ENCODE measurements at places on chromosomes 6 and 20. TPM values are rescaled to one million over a fixed set of nuclear protein-coding genes. Genes with fewer than 3 reads are reported as not detected.

DNA sequence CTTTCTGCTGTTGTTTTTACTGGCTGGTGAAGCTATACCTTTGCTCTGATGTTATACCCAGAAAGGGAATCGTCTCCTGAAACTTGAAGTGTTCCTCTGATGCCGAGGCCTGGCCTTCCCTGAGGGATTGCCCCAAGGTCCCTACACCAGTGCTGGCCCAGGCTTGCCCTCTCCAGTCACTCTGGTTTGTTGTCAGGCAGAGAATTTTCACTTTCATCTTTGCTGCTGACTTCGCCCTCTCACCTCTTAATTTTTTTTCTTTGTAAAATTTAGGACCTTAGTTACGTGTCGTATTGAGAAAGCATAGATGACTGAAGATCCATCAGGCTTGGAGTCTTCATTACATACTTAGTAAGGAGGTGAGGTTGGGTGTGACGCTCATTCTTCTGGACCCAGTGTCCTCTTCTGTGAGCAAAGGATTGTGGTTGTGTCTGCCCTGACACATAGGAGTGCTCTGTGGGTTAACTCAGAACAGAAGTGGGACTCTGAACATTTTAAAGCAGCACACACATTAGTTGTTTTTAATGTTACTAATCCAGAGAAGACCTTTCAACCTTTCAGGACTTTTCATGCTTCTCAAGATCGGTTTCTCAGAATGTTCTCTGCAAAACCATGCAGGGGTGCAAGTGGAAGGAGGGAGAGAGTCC lies 45.4 kb downstream of the TULP4 start:
- no peak for DNase-seq

DNA sequence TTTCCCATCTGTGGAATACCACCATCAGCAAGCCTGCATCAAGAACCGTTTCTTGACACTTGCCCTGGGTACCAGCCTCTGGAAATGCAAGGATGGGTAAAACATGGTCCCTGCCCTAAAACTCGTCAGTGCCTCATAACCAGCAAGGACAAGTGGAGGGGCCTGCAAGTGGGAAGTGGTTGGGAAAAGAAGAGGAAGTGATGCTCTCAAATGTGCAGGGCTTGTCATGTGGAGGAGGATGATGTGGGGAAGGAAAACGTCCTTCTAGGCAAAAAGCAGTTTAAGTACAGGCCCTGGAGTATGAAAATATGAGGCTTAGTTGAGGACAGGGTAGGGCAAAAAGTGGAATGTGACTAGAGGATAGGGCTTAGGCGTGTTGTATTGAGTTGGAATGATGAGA lies 19.0 kb downstream of the RREB1 start:
- DNase-seq: no peak

DNA sequence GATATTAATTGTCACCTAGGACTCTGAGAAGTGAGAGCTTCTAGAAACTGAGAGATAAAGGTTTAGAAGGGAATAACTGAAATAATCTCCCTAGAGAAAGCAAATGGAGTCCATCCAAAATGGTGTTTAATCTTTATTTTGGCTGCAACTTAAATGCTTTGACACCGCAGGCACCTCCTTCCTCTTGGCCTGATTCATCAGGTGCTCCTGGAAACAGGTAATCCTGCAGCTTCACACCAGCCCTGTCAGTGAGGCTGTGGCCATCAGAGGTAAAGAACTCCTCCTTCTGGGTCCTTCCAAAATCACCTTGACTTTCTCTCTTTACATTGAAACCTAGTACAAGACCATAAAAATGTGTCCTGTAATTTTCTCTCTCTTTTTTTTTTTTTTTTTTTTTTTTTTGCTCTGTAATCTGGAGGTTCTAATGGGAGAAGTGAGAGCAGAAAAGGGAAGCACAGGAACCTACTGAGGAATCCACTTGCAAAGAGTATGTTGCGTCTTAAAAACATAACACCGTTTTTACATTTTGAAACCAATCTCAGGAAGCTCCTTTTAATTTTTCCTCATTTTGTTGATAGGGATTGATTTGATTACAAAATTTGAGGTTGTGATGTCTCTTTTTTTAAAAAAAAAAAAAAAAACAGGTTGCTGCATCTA lies 124.2 kb downstream of the LRRC1 start:
- DNase-seq: no peak

DNA sequence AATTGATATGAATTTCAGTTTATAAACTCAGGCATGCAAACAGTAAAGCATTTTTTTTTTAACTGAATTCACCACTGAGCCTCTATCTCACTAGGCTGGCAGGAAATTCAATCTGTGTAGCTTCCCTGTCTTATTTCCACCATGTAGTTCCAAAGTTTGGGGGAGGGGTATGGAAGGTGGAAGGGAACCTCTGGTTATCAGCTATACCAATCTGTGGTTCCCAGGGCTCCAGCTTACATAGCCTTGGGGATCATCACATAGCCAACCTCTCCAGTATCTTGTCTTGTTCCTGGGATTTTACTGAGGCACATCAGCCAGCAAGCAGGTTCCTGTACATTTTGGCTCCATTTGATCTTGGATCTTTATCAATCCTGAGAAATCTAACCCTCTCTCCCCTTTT lies 15.6 kb downstream of the RAD21L1 start:
- DNase-seq: no peak

GRCh38 chr20:21338291-21338690 lies 35.2 kb downstream of the XRN2 start:
- no peak for DNase-seq

GRCh38 chr6:130890521-130890971 lies 63.3 kb downstream of the SMLR1 start:
- DNase-seq: peak; percentile 16

DNA sequence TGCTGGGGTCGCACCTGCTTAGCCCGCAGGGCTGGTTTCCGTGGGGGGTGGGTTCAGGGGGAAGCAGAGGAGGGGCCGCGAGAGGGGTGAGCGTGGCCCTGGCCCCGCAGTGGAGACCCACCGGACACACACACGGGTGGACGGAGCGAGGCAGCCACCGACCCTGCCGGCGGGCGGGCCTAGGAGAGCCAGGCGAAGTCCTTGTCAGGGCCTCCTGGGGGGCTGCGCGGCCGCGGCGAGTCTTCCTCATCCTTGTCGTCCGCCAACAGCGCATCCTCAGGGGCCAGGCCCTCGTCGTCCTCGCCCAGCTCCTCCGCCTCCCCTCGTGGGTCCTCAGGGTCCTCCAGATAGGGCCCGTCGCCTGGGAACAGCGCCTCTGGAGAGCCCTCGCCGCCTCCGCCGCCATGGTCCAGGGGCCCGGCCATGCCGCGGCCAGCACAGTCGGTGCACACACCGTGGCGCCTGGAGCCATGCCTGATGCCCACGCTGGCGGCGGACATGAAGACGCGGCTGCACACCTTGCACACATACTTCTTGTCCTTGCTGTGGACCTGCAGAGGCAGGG lies 7.3 kb downstream of the SLC2A4RG start:
- DNase-seq: no peak

GRCh38 chr6:84082689-84083265 lies 49.2 kb downstream of the MRAP2 start:
- DNase-seq: no peak

DNA sequence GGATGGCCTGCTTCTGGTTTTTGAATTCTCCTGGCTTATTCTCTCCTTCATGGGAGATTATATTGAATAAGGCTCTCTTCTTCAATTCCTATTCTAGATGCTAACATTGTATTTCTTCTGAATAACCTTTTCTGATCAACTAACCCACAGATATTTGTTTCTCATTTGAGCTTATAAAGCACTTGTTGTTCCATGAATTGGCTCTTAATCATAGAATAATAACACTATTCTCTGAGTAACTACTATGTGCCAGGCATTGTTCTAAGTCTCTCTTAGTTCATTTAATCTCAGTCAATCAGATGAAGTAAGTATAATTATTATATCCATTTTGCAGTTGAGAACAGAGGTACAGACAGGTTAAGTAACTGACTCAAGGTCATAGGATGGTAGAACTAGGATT lies 136.3 kb upstream of the MLIP start:
- no peak for DNase-seq

DNA sequence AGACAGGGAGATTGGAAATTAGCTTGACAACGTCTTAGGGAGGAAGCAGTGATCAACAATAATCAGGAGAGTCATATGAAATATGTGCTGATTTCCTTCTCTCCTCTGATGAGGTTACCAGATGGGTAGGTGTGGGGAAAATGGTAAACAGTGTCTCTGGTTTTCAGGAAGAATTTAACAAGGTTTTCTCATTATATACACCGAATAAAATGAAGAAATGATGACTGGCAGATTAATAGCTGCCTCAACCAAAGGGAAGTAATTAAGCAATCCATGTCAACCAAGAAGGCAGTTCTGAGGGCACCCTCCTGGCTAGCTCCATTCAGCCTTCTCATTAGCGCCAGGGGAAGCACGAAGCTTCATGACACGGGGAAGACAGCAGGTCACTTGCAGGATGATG lies 12.7 kb upstream of the RAMACL start:
- DNase-seq: no peak

- no peak for DNase-seq
These were observed 28.4 kb upstream of the BAG2 start for GRCh38 chr6:57143690-57144089.

DNA sequence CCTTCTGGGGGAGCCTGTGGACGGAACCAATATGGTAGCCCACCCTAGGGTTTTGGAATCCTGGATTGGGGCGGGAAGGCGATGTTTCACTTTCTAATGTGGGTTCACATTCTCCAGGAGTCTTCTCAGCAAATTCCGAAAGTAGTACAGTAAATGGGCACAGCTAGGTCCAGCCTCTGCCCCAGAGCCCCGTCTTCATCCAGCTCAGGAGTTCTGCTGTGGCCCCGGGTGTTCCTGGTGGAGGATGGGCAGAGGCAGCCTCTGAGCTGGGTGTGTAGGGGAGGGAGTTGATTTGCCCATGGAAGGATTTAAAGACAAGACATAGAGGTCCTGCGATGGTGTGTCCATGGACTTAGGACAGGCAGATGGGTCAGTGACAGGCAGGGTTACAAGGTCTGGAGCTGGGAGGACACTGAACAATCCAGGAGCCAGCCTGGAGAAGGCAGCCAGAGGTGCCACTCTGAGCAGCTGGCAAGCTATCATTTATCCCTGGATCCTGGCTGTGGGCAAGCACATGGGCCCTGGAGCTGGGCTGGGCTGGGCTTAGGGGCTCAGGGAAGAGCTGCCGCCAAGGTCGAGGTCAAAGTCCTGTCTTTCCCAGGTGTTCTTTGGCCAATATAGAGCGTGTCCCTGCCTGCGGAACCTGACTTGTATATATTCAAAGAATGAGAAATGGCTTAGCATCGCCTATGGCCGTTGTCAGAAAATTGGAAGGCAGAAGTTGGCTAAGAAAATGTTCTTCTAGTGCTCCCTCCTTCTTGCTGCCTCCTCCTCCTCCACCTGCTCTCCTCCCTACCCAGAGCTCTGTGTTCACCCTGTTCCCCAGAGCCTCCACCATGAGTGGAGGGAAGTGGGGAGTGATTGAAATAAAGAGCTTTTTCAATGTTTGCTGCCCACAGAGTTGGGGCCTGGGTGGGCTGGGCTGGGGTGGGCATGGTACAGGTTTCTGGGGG lies 6.7 kb downstream of the CLPSL1 start:
- no peak for DNase-seq

- peak; percentile 78 for DNase-seq
These were observed 271.4 kb upstream of the MAN1A1 start for GRCh38 chr6:119620846-119621555.

DNA sequence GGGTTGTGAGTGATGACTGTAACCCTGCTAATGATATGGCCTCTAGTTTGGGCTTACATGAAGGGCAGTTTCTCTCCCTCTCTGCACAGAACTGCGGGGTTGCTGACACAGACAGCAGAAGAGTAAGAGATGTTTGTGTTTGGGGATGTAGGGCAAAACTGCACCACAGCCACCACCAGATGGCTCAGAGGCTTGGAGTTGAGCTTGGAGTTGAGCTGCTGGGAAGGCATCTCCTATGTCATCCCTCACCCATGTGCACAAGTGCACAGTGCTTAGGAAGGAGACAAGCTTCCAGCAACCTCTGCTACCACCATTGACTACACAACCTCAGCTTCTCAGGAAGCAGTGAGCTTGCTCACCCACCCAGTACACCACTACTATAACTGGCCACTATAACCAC lies 303.9 kb upstream of the DEFB112 start:
- DNase-seq: no peak

- DNase-seq: no peak
These were observed 223.1 kb downstream of the NRN1 start for GRCh38 chr6:5783584-5784089.

- DNase-seq: no peak
These were observed 631.1 kb downstream of the COL12A1 start for GRCh38 chr6:74574794-74575193.

GRCh38 chr6:3722785-3723184 lies 28.7 kb downstream of the PXDC1 start:
- DNase-seq: no peak

- no peak for DNase-seq
These were observed 116.1 kb upstream of the CCN2 start for GRCh38 chr6:132067286-132067685.

DNA sequence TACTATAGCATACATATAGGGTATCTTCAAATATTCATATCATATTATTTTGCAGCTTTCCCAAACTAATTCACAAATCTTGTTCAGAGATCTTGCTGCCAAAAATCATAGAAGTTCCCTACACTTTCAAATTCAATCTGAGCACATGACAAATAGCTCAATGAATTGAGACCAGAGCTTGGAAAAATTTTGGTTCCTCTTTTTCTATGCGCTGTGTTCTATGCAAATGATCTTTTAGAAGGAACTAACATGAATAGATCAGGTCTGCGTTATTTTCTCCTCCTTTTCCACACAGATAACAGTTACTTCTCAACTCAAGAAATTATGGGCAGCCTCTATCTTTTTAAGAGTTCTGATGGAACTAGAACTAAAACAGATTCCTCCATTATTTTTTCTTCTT lies 316.3 kb downstream of the ARHGAP18 start:
- no peak for DNase-seq

- no peak for DNase-seq
These were observed 271.0 kb downstream of the ZNF217 start for GRCh38 chr20:53322651-53323050.

- DNase-seq: no peak
These were observed 19.3 kb upstream of the ZNF831 start for GRCh38 chr20:59144179-59144830.

- DNase-seq: no peak
These were observed 11.3 kb downstream of the GRIK2 start for GRCh38 chr6:101404775-101405174.

DEFB124 gene
- total RNA-seq: not detected

ZFP64 gene
- 9.1 TPM for total RNA-seq

LST1 gene
- not detected for total RNA-seq

RBM39 gene
- 242 TPM for total RNA-seq

HLA-DQB2 gene
- not detected for total RNA-seq

XKR7 gene
- not detected for total RNA-seq

ADGRF1 gene
- not detected for total RNA-seq

GSTA2 gene
- not detected for total RNA-seq

VPS16 gene
- 31.3 TPM for total RNA-seq

TTBK1 gene
- total RNA-seq: not detected

COL20A1 gene
- 0.05 TPM for total RNA-seq

ECHDC1 gene
- 81.7 TPM for total RNA-seq

SLC22A3 gene
- not detected for total RNA-seq

FAM229B gene
- total RNA-seq: 20.0 TPM

GNAS-AS1 gene
- not detected for total RNA-seq

PNPLA1 gene
- total RNA-seq: not detected

MYLK2 gene
- 0.13 TPM for total RNA-seq

PBOV1 gene
- total RNA-seq: not detected

ZBP1 gene
- total RNA-seq: 0.47 TPM

TMC2 gene
- not detected for total RNA-seq

EYS gene
- total RNA-seq: not detected

QKI gene
- 289 TPM for total RNA-seq

BPIFB4 gene
- not detected for total RNA-seq

LRRN4 gene
- total RNA-seq: not detected

ZC3H12D gene
- total RNA-seq: 0.05 TPM

MACROD2 gene
- 5.3 TPM for total RNA-seq

DAAM2 gene
- total RNA-seq: 20.1 TPM

ADGB gene
- not detected for total RNA-seq

Measured in myocyte (in vitro differentiated cells).